ENCODE measurements at places on chromosomes 3 and 15.

GRCh38 chr15:86002444-86002843 is 77.2 kb upstream of the AGBL1 start:
- DNase-seq: no peak

GRCh38 chr3:23272820-23273219 is 69.7 kb downstream of the UBE2E2 start:
- DNase-seq: no peak

GRCh38 chr15:31465083-31465955 is 138.7 kb downstream of the KLF13 start:
- no peak for DNase-seq

GRCh38 chr3:150225986-150226385 is 182.1 kb upstream of the TSC22D2 start:
- DNase-seq: no peak

- DNase-seq: no peak
Measured at GRCh38 chr15:74827614-74828013, 1.2 kb downstream of the CPLX3 start.

GRCh38 chr15:31235311-31236183 is 91.1 kb upstream of the KLF13 start:
- DNase-seq: no peak

- DNase-seq: no peak
Measured at GRCh38 chr3:50423543-50423942, 64.2 kb upstream of the TMEM115 start.

DNA sequence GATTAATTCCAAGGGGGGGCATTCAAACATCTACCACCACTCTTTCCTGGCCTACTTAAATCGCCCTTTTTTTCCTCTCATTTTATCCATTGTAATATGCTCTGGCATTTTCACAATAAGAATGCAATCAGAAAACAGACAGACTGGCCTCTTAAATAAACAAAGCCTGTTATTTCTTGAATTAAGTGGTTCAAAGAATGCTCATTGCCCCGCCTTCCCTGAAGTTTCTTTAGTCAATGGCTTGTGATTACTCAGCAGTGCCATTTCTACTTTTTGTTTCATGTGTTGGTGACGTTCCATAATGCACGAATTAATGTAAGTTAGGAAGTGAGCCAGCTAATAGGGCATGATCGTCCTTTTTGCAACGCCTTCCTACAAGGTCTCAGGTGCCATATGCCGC is 68.0 kb downstream of the FBN1 start:
- no peak for DNase-seq

Data from T-helper 17 cell (primary cell).